ENCODE measurements at places on chromosomes 11 and 22.

DNA sequence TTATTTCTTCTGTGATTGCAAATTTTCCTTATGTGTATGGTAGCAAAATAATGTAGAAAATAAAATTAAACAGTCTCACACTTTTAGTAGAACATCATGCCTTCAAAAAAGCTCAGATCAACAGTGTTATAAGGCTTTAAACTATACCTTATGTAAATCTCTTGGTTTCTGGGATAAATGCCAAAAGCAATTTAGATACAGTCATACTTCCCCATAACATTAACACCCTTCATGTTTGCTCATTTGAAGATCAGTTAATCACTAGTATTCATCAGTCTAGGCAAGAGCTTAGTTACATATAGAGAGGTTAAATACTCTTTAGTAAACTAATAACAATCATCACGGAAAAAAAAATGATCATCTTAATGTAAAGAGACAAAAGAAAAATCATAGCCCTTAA is 421.8 kb upstream of the ANO3 start:
- no peak for DNase-seq

DNA sequence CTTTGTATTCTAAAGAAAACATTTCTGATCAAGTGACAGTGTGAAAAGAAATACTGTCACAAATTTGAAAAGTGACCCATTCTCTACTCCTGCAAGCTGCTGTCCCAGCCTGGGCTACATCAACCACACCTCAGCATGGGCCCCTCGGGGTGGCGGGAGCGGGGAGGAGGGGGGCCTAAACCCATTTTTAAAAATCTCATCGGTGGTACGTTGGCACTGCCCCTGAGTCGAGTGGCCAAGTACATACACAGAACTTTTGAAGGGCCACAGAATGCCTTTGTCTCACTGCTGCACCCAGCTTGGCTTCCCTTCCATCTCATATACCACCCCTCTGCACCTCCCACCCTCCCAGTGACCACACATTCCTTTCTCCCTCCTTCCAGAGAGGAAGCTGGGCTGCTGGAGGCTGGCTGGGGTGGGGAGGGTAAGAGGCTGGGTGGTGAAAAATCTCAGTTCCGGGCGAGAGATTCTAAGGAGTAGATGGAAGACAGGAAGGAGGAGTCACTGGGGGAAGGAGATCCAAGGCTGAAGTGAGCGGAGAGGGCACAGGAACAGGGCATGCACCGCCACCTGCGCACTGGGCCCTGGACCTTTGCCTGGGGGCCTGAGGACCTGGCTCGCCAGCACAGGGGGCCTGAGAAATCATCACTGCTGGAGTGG is 21.1 kb downstream of the FXYD6 start:
- no peak for DNase-seq

DNA sequence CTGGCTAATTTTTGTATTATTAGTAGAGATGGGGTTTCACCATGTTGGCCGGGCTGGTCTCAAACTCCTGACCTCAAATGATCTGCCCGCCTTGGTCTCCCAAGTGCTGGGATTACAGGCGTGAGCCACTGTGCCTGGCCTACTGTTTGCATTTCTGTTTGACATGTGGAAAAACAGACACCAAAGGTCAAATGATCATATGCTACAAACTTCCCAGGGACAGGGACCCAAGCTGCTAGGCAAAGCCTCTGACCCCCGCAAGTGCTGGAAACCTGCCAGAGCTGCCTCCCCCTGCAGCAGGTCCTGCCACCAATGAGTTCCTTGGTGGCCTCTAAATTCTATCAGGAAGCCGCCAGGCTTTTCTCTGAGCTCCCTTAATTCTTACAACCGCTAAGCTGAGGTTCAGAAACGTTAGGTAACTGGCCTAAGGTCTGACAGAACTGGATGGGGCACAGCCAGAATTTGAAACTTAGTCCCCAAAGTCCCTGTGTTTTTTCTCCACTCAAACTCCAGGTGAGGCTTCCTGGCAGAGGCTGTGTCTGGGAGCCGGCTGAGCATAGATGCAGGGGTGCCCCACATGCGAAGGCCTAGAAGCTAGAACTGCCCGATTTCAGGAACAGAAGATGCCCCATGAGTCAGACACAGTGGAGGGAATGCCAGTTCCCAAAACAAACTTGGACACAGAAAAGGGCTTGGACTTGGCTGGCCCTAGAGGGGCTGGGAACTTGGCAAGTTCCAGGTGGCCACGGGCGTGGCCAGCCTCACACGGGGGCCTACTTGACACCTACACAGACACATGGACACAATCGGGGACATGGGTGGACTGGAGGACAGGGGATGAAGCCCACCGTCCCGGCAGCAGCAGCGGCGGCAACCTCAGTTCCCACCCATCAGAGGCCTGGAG is 7.4 kb downstream of the CSNK1E start:
- no peak for DNase-seq

- DNase-seq = peak; percentile 75
Observed at GRCh38 chr22:30287648-30288418, 1.5 kb downstream of the CASTOR1 start.

GRCh38 chr11:118295815-118296454 is 8.6 kb upstream of the CD3E start:
- peak; percentile 43 for DNase-seq

GRCh38 chr11:69510471-69511357 is 29.3 kb downstream of the LINC01488 start:
- no peak for DNase-seq

DNA sequence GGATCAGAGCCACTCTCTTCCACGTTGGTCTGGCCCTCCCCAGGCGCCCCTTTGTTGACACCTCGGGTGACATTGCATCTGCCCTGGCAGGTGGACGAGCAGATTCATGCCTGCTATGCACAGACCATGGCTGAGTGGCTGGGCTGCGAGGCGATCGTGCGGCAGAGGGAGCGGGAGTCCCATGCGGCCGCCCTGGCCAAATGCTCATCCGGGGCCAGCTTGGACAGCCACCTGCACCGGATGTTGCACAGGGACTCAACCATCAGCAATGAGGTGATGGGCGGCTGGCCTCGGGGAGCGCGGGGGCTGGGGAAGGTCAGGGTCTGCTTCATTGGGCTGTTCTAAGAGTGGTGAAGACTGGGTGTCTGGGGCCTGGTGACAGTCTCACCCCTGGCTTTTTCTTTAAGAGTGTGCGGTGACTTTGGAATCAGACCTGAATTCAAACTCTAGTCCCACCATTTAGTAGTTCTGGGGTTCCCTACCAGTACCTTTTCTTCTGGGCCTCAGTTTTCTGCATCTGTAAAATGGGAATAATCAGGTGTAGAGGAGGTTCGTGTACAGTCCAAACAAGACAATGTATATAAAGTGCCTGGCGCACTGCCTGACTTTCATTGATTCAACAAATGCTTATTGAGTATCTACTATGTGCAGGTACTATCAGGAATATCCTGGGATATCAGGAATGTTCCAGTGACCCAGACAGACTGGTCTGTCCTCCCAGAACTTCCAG is 53.0 kb downstream of the LHFPL7 start:
- DNase-seq = no peak

- DNase-seq = no peak
Observed at GRCh38 chr11:119745112-119745511, 16.1 kb upstream of the NECTIN1 start.

Data from stimulated activated CD8-positive, alpha-beta memory T cell treated with anti-CD3 and anti-CD28 coated beads, Interleukin-7, amount 100 ng/mL, for 4 hours (primary cell).